ENCODE measurements at places on chromosomes 7 and 10.

GRCh38 chr7:31432836-31433340 lies 81.0 kb upstream of the ITPRID1 start:
- no peak for DNase-seq

- DNase-seq = no peak
Measured at GRCh38 chr7:48176356-48176893, 5.2 kb downstream of the ABCA13 start.

DNA sequence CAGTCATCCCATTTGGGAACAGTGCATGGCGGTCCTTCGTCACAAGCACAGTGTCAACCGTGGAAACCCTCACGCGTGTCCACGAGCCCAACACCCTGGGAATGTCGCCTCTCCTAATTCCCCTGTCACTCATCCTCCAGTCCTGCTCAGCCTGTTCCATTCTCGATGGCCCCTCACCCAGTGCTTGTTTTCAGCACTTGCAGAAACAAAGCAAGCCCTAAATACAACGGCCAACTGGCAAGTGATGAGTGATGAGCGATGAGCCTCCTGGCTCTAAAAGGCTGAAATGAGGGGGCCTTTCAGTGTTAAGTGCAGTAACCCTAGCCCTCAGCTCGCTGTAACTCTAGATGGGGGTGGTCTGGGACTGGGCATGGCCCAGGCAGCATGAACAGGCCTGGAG lies 22.6 kb downstream of the NKX2-3 start:
- no peak for DNase-seq

DNA sequence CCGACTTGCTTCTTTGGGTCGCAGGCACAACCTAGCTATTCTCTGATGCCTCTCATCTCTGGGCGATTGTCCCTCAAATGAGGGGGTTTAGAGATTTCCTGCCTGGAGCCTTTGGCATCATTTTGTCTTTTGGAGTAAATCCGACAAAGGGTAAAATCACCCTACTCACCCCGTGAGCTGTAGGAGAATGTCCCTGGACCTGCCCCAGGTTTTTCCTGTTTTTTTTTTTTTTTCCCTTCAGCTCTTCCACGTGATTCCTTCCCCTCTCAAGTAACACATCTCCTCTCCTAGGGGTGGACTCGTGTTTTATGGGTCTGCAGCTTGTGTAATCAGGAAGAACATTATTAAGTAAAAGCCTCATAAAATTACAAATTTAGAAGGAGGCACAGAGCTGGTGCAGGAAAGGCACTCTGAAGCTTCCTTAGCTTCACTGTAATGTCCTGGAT lies 128.4 kb upstream of the ZNF746 start:
- DNase-seq = no peak

GRCh38 chr7:17619196-17619818 lies 320.9 kb downstream of the AHR start:
- DNase-seq = no peak

- no peak for DNase-seq
Measured at GRCh38 chr7:14894826-14895225, 7.7 kb downstream of the DGKB start.

DNA sequence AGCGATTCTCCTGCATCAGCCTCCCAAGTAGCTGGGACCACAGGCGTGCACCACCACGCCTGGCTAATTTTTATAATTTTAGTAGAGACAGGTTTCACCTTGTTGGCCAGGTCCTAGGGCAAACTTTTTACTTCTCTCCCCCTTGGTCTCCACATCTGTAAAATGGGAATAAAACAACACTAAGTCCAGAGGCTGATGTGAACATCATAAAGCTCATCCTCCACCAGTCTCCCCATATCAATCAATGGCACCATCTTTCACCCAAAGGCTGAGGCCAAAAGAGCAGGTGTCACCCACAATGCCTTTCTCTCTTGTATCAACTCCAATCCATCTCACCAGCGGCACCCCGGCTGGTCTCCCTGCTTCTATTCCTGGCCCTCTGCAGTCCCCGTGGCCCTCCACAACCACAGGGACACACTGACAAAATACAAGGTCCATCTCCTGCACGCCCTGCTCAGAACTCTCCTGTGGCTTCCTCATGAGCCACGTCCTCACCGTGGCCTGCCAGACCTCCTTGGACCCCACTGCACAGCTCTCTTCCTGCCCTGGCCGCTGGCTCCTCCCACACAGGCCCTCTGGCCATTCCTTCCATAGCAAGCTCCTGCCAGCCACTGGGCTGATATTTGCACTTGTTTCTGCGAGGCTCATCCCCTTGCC lies 179.0 kb downstream of the FAM107B start:
- no peak for DNase-seq

DNA sequence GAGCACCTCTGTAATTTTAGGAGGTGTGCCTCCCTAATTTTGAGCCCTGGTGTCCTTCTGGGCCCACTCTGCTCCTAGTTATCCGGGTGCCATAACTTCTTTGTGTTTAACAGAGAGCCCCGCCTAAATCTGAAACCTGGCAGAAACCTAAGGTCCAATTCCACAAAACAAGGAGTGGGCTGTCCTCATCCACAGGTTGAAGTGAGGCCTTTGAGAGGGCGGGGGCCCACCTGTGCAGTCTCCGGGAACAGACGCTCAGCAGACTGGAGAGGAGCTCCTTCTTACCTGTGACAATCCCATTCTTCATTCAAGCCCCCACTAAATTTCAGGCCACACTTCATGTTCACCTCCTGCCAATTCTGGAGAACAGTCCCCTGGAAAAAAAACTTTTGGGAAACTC lies 10.9 kb downstream of the TMEM72 start:
- no peak for DNase-seq

DNA sequence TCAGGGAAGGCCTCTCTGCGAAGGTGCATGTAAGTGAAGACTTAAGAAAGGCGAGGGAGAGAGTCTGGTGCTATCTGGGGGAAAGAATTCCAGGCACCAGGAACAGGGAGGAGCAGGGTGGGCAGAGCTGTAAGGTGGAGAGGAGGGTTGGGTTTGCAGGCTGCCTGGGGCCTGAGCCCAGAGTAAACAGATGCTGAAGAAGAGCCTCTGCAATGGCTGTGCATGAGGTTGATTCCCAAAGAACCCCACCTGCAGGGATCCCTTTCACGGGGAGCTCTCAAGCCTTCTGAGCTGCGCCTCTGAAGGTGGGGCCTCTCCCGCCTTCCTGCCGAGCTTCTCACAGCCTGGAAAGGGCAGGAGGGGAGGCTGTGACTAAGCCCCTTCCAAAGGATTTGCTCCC lies 115.1 kb downstream of the RNF216 start:
- no peak for DNase-seq

DNA sequence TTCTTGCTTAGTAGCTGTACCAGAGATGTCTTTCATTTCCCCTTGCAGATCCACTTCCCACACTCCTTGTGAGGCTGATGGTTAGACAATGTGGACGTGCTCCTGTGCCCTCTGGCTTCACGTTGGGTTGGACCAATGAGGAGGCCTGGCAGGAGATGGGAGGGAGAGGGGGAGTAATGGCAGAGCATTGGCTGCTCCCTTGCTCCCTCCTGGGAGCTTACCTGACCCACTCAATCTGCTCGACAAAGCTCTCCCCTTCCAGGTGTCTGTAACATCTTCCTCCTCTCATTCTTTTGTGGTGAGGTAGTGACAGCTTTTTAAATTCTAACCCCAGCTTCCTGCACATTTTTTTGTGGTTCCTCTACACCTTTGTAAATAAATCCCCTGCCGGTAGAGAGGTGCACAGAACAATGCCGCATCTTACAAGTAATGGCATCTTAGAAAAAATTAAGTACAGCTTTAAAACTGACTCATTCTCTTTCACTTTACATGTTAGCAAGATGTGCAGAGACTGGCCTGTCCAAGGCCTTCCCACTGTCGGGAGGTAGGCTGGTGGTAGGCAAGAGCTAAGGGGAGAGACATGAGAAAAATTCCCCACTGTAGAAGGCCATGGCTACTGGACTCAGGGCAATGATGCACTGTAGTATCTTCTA lies 134.3 kb downstream of the HTR7 start:
- no peak for DNase-seq

GRCh38 chr7:127858915-127859189 lies 172.4 kb downstream of the LRRC4 start:
- no peak for DNase-seq

- DNase-seq = no peak
Measured at GRCh38 chr10:113524539-113525490, 28.0 kb upstream of the HABP2 start.

DNA sequence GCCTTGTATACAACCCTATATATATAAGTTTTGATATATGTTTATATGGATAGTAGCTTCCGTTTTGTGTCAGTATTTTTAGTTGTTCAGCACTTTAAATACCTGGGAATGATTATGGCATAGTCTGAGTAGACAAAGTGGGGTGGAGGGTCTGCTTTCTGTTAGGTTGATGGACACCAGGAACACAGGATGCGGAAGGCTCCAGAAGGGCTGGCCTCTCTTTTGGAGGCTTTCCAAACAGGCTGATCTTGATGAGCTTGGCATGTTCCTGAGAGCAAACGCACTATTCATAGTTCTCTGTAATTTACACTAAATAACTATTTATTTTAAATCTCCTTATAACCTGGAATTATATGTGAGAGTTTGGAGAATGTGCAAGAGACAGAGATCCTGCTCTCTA lies 12.7 kb downstream of the AKR1E2 start:
- no peak for DNase-seq

GRCh38 chr10:69636626-69637605 lies 6.9 kb downstream of the FAM241B start:
- DNase-seq = peak; percentile 35

- no peak for DNase-seq
Measured at GRCh38 chr10:36281831-36282331, 639.8 kb upstream of the FZD8 start.

GRCh38 chr10:15387021-15387420 lies 15.9 kb upstream of the FAM171A1 start:
- peak; percentile 88 for DNase-seq

DNA sequence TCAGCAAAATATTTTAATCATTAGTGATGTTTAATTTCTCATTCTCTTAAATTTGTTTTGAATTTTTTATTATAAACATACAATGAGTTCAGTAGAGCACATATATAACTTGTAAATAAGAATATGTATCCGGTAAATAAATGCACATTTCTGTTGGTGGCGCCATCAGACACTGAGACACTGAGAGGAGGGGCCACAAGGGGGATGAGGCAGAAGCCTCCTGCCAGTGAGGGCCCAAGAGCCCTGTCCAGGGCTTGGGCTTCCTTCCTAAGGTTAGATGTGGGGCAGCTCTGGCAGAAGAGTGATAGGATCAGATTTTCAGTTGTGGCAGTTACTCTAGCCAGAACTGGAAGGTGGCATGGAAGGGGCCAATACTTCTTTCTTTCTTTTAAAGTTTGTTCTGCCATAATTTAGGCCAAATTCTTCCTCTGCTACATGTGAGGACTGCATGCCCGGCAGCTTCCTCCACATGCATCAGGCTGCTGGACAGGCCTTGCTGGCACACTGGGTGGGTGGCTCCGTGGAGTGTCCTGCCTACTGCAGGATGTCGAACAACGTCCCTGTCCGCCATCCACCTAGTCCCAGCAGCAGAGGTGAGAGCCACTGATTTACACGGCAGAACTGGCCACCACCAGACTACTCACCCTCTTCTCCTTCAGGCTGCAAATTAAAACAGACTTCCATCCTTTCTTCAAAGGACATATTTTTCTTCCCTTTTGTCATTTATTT lies 13.2 kb downstream of the PTPRN2 start:
- no peak for DNase-seq

- no peak for DNase-seq
Measured at GRCh38 chr7:82109288-82109687, 334.3 kb downstream of the CACNA2D1 start.

- DNase-seq = no peak
Measured at GRCh38 chr7:108455551-108455997, 662 bp downstream of the NRCAM start.

DNA sequence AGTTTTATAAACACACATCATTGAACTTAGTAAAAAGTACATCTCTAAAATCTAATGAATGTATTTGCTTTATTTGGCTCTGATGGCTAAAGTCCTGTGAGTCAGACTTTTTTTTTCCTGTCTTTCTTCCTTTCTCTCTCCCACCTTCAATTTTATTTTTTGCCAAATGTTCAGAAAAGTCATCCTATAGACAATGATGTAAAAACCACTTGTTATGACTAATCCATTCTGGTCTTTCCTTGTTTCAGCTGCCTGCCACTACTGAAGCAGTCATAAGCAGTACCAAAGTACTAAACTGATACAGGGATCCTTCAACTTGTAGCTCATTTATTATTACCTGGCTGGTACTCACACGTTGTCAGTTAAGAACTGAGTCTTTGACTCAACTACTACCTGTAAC lies 23.9 kb downstream of the HECTD2 start:
- no peak for DNase-seq

DNA sequence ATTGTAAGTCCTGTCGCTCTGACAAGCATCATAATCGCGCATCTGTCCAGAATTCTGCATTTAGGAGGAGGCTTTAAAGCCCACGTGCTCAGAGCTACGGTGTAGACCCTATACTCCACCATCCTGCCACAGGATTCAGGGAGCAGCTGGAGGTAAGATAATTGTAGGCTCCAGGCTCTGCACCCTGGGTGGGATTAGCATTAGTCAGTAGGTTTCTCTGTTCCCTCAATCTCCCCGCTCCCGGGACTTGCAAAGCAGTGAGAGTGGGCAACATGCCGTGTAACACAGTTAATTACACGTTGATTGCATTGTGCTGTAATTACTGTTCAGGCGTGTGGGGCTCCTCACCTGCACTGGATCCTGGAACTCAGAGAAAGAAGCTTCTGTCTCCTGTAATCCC lies 89.3 kb upstream of the CUX1 start:
- no peak for DNase-seq

- no peak for DNase-seq
Measured at GRCh38 chr10:87500646-87501048, 4.0 kb upstream of the MINPP1 start.

DNA sequence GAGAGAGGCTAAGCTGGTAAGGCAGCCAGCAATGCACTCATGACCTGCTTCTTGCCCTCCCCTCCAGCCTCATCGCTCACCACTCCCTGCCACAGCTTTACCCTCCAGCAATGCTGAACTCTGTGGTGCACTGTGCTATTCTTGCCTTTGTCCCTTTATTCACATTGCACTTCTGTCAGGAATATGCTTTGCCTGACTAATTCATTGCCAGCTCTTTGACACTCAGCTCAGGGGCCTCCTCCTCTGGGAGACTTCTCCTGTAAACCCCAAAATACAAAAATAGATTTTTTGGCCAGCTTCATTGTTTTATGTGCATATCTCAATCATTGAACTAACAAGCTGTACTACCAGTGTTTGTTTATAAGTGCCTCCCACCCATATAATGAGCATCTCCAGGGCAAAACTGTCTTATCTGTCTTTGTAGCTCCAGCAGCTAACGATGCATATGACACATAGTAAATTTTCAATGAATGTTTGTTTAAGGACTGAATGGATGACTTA lies 8.2 kb downstream of the CNNM1 start:
- DNase-seq = no peak

GRCh38 chr7:102467581-102468477 lies 3.0 kb downstream of the LRWD1 start:
- no peak for DNase-seq

- no peak for DNase-seq
Measured at GRCh38 chr10:94036766-94037033, 43.0 kb downstream of the PLCE1 start.
